ENCODE measurements at places on chromosomes 4 and X.

- peak; percentile 58 for DNase-seq
These were observed 202.4 kb downstream of the CHIC2 start for GRCh38 chr4:53861856-53862610.

GRCh38 chrX:155009994-155010472, 12.5 kb downstream of the F8 start:
- peak; percentile 2 for DNase-seq

GRCh38 chr4:71765821-71766383, 18.0 kb downstream of the GC start:
- no peak for DNase-seq

GRCh38 chr4:48315728-48316630, 25.4 kb upstream of the SLAIN2 start:
- peak; percentile 56 for DNase-seq

GRCh38 chrX:10988653-10989052, 122.5 kb upstream of the HCCS start:
- DNase-seq, result peak; percentile 0

GRCh38 chrX:73851014-73852009, 288.3 kb downstream of the CHIC1 start:
- no peak for DNase-seq

- DNase-seq, result peak; percentile 64
These were observed 23.0 kb upstream of the PGM2 start for GRCh38 chr4:37803348-37803973.

- DNase-seq, result no peak
These were observed 135.0 kb downstream of the REELD1 start for GRCh38 chr4:146349306-146349705.

- DNase-seq, result no peak
These were observed 159.4 kb downstream of the ANTXR2 start for GRCh38 chr4:79913581-79913980.

DNA sequence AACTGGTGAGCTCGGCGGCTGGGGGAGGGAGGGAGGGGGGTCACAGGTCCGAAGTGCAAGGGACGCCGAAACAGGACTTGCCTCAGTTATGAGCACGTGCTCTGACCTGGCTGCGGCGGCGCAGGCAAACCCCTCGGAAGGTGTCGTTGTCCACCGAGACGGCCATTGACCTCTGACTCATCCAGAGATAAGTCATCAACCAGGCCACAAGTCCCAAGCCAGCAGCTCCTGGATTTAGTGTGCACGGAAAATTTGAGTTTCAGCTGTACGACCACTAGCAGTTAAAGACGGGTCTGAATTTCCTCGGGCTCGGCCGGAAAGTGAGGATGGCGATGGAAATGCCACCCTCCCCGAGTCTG, 674 bp downstream of the SH3D19 start:
- DNase-seq, result peak; percentile 83

DNA sequence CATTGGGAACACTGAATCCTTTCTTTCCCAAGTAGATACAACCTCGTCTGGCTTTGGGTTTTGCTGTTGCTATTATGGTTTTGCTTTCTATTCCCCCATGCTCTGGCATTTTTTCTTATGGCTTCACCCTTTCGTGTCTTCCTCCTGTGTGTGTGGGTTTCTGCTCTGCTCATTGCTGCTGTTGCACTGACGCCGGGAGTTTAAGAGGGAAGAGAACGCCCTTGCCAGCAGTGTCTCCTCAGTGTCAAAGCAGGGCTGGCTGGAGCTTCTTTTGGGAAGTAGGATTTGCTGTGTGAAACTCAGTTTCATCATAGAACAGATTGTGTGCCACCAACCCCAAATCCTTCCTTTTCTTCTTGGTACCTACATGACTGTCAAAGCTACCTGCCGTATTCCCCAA, 63.7 kb downstream of the CLDN22 start:
- no peak for DNase-seq

DNA sequence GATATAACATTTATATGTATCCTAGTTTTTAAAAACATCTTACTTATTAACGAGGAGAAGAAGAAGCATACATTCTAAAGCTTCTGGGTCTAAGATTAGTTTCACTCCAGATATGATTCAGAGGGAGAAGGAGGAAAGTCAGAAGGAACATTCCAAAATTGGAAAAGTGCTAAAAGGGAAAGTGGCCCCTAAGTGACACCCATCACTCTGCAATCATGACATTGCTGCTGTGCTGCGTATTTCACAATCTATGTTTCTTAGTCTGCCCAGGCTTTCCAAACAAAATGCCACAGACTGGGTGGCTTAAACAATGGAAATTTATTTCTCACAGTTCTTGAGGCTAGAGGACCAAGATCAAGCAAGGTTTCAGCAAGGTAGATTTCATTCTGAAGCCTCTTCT, 72.5 kb upstream of the ATOH1 start:
- DNase-seq, result no peak

GRCh38 chr4:74638689-74639088, 155.6 kb downstream of the BTC start:
- DNase-seq, result no peak

- peak; percentile 17 for DNase-seq
These were observed 15.4 kb downstream of the IQSEC2 start for GRCh38 chrX:53265771-53266574.

GRCh38 chr4:145921231-145921630, 17.4 kb downstream of the ZNF827 start:
- DNase-seq, result no peak

- no peak for DNase-seq
These were observed 127.0 kb downstream of the STOX2 start for GRCh38 chr4:184032091-184032490.

DNA sequence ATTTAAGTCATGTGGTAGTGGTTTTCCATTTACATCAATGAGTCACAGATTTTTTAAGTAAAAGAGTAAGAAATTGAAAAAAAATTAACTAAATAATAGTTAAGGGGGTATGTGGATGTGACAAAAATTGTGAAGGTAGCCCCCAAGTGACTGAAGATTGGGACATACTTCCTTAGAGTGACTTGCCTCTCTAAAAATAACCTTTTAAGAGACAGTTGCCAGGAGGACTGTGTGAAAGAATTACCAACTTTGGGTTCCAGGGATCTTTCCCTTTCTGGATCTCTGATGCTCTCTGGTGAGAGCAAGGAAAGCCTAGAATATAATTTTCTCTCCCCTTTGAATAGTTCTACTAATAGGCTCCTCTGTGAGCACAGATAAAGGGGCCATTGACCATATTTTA, 42.7 kb downstream of the NHSL2 start:
- DNase-seq, result no peak

GRCh38 chr4:77566148-77566547, 39.5 kb upstream of the CXCL13 start:
- DNase-seq, result peak; percentile 1

DNA sequence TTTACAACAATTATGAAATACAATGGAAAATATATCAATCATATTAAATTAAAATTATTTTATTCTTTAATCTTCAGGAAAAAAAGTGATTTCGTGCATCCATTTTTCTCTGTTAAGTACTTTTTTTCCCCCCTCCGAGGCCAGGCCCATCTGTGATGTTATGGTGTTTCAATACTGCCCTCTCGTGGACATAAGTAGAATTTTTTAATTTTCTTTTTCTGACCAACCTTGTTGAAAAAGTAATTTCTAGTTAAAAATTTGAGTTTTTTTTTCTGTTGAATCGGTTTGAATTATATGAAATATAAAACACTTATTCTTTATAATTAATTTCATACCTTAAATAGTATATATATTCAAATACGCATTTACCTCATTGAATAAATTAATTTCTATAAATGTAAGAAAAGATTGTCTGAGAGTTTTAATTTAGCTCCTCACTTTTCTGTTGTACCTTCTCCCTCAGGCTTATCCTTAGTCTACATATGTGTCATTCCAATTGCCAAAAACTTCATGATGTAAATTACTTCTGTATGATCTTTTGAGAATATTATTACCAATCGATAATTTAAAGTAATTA, 175.8 kb upstream of the TECRL start:
- peak; percentile 65 for DNase-seq

GRCh38 chr4:7415927-7416686, 18.6 kb downstream of the PSAPL1 start:
- DNase-seq, result no peak

DNA sequence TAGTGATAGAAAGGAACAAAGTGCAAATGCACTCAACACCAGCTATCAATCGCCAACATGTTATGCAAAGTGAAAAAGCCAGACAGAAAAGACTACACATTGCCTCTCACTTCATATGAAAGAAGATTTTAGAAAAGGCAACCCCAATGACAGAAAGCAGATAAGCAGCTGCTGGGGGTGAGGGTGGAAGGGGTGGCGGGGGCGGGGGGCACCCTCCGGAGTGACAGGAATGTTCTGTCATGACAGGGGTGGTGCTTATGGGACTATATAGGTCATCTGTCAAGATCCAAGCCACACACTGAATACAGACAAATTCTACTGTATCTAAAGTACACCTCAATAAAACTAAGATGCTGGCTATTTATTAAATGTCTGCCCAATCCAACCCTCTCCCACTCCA, 10.7 kb downstream of the WDR1 start:
- DNase-seq, result no peak

GRCh38 chrX:14027036-14027435, 2.7 kb downstream of the GEMIN8 start:
- no peak for DNase-seq

DNA sequence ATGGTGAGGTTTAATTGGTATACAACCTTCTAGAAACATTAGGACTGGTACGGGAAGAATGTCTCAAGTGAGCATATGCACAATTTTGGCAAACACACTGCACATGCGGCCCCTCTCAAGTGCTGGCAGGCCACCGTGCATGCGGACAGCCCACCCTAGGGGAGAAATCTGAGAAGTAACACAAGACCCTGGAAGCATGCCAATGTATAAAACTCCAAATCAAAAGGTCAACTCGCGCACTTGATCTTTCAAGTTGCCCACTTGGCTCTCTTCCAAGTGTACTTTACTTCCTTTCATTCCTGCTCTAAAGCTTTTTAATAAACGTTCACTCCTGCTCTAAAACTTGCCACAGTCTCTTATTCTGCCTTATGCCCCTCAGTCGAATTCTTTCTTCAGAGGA, 488.3 kb downstream of the CFAP47 start:
- DNase-seq, result peak; percentile 12
